NCI-H1092 treated with DMSO at 0.1 percent for 48 hours (cell line): ENCODE measurements at places on chromosomes 11 and 22.
A peak's percentile ranks its signal among the peaks of the same experiment; 100 is the strongest.

DNA sequence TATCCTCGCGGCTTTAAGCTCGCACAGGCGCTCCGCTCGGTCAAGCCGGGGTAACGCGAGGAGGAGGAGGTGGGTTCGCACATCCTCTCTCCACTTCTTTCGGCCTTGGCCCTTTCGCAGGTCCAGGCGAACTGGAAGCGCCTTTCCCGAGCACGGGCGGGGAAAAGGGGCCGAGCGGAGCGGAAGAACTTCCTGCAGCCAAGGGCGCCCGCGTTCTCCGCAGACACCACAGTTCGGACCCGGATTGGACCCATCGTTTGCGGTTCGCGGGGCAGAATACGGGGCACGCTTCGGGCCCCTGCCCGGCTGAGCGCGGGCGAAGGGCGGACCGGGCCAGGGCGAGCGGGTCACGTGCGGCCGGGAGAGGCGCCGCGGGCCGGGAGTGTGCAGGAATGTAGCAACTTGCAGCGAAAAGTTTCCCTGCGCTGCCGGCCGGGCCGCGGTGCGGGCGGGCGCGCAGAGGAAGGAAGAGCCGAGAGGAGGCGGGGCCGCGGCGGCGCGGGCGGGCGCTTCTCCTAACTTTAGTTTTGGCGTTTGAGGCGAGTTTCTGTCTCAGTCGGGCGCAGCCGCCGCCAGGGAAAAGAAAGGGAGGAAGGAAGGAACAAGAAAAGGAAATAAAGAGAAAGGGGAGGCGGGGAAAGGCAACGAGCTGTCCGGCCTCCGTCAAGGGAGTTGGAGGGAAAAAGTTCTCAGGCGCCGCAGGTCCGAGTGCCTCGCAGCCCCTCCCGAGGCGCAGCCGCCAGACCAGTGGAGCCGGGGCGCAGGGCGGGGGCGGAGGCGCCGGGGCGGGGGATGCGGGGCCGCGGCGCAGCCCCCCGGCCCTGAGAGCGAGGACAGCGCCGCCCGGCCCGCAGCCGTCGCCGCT, at the start of gene YAP1:
YAP1 (plus strand) TSS at position 552 of the 865 bp plus-strand sequence. CDS start 402 bp downstream, outside the sequence.
- no peak for DNase-seq

GRCh38 chr11:10608584-10608983, 40.1 kb upstream of the LYVE1 start:
- DNase-seq, result no peak

DNA sequence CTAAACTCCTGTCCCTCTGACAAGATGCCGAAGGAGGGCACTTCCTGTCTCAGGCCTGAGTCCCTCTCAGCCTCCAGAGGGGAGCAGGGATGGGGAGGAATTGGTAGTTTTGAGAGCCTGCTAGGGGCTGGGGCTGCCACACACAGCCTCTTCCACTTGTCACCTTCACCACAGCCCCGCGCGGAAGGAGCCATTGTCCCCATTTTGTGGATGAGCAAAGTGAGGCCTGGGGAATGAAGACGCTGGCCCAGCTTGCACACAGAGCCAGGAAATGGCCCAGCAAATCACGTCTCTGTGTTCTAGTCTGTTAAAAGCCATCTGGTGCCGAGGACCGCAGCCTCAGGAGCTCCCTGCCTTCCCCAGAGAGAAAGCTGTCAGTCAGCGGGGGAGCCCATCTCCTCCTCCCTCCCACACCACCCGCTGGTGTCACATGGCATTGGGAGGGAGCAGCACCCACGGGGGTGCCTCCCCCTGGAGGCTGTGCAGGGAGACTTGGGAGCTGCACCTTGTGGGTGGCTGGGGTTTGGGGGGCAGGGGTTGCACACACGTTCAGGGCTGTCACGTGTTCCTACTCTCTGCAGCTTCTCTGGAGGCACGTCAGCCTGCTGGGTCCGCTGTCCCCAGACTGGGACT, 34.6 kb downstream of the RASD2 start:
- DNase-seq, result no peak

- no peak for DNase-seq
Measured at GRCh38 chr22:48340191-48340590, 1487.5 kb downstream of the BRD1 start.

GRCh38 chr11:118973985-118974384, 2.4 kb downstream of the FOXR1 start:
- DNase-seq, result no peak

GRCh38 chr11:19849947-19850593, 137.4 kb downstream of the NAV2 start:
- DNase-seq, result no peak

- peak; percentile 40 for DNase-seq
Measured at GRCh38 chr11:58059007-58059350, 28.2 kb downstream of the OR6Q1 start.

- no peak for DNase-seq
Measured at GRCh38 chr11:17743026-17743807, 8.6 kb downstream of the KCNC1 start.

GRCh38 chr11:76201672-76202412, 4.5 kb downstream of the WNT11 start:
- DNase-seq, result no peak

GRCh38 chr22:38203090-38203810, 1.5 kb downstream of the MAFF start:
- DNase-seq, result no peak

DNA sequence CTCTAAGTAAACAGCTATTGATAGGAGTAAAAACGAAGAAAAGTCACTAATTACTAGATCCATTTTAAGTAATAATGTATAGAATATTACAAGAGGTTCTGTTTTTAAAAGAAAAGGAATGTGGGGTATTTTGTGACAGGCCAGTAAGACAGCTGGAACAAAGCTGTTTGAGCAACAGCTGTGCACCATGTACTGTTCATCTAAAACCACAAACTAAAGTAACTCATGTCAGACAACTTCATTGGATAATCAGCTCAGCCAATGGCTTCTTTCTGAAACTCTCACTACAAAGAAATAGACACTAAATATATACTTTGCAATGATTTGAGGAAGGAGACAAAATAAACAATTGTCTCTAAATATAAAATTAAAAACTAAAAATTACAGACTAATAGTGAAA, 16.1 kb downstream of the RRAS2 start:
- DNase-seq, result no peak

GRCh38 chr11:122727101-122727929, 71.8 kb downstream of the UBASH3B start:
- no peak for DNase-seq

DNA sequence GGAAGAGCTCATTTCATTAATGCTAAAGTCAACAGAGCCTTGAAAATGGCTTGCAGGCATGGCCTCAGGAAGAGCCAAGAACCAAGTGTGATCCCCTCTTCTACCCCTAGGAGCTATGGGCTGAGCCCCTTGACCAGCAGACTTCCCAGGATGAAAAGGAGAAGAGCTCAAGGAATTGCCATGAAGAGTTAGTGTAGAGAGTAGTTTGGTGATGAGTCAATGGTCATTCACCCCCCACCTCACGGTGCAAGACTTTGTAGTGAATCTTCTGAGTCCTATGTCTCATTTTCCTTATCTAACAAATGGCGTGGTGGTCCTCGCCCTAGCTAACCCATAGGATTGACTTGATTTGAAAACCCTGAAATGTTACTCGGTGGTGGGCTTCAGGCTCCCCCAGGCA, 422.4 kb upstream of the CADM1 start:
- DNase-seq, result no peak

DNA sequence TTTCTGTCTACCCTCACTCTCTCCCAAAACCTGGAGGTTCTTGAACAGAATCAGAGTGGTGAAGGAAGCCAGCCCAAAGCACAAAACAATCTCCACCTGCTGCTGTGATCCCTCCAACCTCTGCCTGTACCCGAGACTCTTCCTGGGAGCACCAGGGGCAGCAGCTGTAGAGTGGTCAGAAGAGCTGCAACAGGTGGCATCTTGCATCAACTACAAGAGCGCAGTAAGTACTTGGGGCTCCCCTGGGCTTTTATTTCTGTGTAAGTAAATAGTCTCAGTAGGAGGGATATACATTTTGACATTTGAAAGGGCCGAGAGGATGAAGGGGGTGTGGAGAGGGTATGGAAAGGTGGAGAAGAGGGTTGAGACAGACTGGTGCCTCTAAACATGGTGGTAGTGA, 8.3 kb upstream of the UBQLNL start:
- no peak for DNase-seq

- DNase-seq, result peak; percentile 16
Measured at GRCh38 chr22:43236411-43237166, 49.7 kb upstream of the TTLL12 start.
